Caco-2 (cell line): ENCODE measurements at places on chromosomes 6 and 20. TPM values are rescaled to one million over a fixed set of nuclear protein-coding genes. Genes with fewer than 3 reads are reported as not detected.

Gene FAM162B
- total RNA-seq: not detected in 2 replicates

Gene RSPH9
- total RNA-seq: not detected in 2 replicates

Gene OSTM1
- total RNA-seq: 15.9 and 20.1 TPM in 2 replicates

Gene DDX43
- total RNA-seq: not detected in 2 replicates

- no peak for DNase-seq
Measured at GRCh38 chr6:129276986-129277385, 394.0 kb downstream of the LAMA2 start.

GRCh38 chr20:16865406-16865805 is 117.2 kb downstream of the OTOR start:
- no peak for DNase-seq
